ENCODE measurements at places on chromosomes 3 and 15.

DNA sequence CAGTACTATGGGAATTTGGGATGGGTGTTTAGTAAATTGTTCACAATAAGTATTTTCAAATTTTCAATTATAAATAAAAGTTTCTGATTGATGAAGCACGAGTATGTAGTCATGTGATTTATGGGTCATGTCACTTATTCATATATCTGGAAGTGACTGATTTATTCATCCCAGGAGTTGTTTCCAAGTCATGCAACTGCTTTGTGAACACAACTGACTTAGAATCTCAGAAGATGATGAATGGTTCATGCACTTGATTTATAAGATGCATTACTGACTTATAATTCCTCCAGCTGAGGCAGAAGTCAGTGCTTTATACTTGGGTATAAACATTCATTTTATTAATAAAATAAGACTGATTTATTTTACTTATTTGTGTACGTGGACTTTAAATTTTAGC, 137.8 kb upstream of the CBLB start:
- DNase-seq, result no peak

- DNase-seq, result no peak
Measured at GRCh38 chr15:78325092-78325843, 14.9 kb upstream of the CRABP1 start.

- DNase-seq, result no peak
Measured at GRCh38 chr15:67080900-67081431, 15.6 kb downstream of the SMAD3 start.

- no peak for DNase-seq
Measured at GRCh38 chr3:59429198-59429597, 379.4 kb upstream of the CFAP20DC start.

GRCh38 chr3:134035836-134036235, 6.1 kb upstream of the SLCO2A1 start:
- DNase-seq, result no peak

- no peak for DNase-seq
Measured at GRCh38 chr3:123313889-123314288, 112.1 kb downstream of the SEC22A start.

GRCh38 chr15:56786966-56787365, 53.7 kb upstream of the ZNF280D start:
- DNase-seq, result no peak

GRCh38 chr3:171564748-171565480, 104.7 kb upstream of the TNIK start:
- DNase-seq, result no peak

- no peak for DNase-seq
Measured at GRCh38 chr15:76577879-76578512, 241.4 kb downstream of the ISL2 start.

GRCh38 chr15:94582368-94582767, 351.0 kb downstream of the MCTP2 start:
- DNase-seq, result no peak

GRCh38 chr3:15121936-15122335, 23.0 kb upstream of the RBSN start:
- no peak for DNase-seq

DNA sequence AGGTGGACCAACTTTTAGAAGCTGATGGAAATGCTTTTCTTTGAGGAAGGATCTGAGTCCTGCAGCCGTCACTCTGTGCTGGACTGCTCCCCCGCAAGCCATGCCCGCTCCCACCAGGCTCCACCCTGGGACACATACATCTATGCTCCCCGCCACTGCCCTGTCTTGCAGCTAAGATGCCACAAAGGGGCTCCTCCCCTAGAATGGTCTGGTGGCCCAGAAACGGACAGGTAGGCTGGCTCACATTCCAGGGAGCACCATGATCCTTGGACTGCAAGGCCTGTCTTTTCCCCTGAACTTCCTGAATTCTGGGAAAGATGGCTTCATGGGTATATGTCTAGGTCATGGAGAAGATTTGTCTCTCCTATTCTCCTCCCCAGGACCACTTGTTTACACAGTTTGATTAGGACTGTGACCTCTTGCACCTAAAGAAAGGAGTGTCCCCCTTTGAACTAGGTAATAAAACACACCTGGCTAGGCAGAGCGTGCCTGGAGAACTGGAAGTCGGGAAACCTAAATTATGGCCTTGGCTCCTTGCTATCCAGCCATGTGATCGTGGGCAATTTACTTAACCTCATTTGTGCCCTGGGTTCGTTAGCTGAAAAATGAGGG, 220.9 kb upstream of the BHLHE40 start:
- DNase-seq, result no peak

GRCh38 chr15:39427705-39428104, 153.2 kb upstream of the THBS1 start:
- no peak for DNase-seq

- no peak for DNase-seq
Measured at GRCh38 chr3:143171141-143171980, 51.8 kb downstream of the CHST2 start.

DNA sequence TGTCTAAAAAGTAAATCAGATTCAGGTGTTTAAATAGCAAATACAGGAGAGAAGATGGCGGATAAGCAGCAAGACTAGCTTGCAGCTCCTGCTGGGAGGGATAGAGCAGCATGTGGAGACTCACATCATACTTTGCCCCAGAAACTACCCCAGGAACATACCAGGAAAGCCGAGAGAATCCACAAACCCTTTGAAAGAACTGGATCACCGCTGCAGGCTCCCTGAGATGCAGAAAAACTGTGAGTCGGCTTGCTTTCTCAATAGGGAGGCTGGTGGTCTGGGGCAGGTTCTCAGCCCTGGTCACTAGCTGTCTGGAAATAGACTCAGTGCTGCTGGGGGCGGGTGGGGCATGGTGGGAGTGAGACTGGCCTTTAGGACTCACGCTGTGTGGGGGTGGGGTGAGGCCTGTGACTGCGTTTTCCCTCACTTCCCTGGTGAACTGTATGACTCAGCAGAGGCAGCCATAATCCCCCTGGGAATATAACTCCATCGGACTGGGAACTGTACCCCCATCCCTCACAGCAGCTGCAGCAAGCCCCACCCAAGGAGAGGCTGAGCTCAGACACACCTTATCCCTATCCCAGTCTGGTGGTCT, 142.8 kb downstream of the CNTN6 start:
- DNase-seq, result no peak

- no peak for DNase-seq
Measured at GRCh38 chr3:55511895-55512570, 24.9 kb upstream of the WNT5A start.

DNA sequence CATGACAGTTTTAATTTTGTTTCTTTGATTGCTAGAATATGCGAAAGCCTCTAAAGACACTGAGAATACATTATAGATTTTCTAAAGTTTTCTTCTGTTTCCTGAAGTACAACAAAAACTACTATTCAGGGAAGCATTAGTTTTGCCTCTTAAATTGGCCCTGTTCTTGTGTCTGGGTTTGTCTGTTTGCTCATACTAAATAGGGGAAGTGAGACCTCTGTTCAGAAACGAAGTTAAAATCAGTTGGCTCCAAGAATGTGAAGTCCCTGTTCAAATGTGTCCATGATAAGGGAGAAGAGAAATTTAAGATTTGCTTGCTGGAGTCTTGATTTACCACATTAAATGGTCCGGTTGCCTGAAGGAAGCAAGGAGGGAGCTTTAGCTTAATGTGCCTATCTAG, 327.3 kb upstream of the GBE1 start:
- DNase-seq, result no peak

- no peak for DNase-seq
Measured at GRCh38 chr3:131995891-131996290, 38.9 kb downstream of the CPNE4 start.

DNA sequence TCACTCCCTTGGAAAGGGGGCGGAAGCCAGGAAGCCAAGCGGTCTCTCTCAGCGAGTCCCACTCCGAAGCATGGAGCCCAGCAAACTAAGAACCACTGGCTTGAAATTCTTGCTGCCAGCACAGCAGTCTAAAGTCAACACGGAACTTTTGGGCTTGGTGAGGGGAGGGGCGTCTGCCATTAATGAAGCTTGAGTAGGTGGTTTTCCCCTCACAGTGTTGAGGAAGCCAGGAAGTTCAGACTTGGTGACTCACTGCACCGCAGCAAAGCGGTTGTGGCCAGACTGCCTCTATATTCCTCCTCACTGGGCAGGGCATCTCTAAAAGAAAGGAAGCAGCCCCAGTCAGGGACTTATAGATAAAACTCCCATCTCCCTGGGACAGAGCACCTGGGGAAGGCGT, 665.4 kb upstream of the CBLB start:
- no peak for DNase-seq

DNA sequence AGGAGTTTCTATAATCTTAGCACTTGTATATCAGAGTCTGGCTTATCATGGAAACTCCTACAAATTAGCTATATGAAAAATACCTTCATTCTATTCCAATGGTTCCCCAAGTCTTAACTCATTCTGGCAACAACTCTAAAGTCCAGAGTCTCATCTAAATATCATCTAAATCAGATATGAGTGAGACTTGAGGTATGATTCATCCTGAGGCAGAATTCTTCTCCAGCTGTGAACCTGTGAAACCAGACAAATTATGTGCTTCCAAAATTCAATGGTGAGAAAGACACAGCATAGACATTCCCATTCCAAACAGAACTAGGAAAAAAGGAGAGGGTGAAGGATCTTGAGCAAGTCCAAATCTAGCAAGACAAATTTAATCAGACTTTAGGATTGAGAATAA, 138.8 kb downstream of the THRB start:
- no peak for DNase-seq

GRCh38 chr3:180934638-180935037, 22.2 kb downstream of the FXR1 start:
- no peak for DNase-seq

DNA sequence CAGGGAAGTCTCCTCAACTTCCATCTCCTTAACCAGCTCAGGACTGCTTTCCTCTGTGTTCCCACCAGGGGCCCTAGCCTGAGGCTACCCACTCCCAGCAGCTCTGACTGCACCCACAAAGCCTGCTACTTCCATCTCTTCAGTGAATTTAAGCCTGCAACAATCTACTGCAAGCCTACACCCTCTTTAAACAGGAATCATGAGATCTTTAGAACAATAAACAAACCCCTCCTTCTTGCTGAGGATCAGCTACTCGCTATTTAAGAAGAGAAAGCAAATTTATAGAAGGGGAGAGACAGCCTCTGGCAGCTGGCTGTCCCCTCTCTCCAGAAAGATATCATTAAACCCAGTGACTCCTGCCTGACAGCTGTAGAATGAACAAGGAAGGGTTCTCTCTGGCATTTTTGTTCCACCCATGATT, 51.9 kb downstream of the ARHGAP31 start:
- no peak for DNase-seq

DNA sequence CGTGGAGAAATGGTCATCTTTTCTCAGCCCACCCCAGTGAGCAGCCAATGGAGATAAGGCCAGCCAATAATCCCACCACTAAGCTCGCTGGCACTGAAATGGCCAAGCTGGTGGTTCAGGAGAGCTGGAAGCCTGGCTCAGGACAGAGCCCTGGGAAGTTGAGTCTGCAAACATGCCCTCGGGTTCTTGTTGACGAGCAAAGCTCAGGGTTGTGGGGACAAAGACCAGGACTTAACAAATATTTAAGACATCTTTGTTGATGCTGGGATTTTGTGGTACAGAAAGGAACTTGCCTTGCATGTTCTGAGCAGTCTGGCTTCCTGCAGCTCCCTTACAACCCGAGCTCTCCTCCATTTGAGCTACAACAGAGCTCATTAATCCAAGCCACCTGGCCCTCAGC, 4.4 kb downstream of the FAH start:
- no peak for DNase-seq

- no peak for DNase-seq
Measured at GRCh38 chr3:97662762-97663161, 101.8 kb upstream of the ARL6 start.

- DNase-seq, result no peak
Measured at GRCh38 chr15:64597477-64597822, 137.1 kb downstream of the ZNF609 start.

DNA sequence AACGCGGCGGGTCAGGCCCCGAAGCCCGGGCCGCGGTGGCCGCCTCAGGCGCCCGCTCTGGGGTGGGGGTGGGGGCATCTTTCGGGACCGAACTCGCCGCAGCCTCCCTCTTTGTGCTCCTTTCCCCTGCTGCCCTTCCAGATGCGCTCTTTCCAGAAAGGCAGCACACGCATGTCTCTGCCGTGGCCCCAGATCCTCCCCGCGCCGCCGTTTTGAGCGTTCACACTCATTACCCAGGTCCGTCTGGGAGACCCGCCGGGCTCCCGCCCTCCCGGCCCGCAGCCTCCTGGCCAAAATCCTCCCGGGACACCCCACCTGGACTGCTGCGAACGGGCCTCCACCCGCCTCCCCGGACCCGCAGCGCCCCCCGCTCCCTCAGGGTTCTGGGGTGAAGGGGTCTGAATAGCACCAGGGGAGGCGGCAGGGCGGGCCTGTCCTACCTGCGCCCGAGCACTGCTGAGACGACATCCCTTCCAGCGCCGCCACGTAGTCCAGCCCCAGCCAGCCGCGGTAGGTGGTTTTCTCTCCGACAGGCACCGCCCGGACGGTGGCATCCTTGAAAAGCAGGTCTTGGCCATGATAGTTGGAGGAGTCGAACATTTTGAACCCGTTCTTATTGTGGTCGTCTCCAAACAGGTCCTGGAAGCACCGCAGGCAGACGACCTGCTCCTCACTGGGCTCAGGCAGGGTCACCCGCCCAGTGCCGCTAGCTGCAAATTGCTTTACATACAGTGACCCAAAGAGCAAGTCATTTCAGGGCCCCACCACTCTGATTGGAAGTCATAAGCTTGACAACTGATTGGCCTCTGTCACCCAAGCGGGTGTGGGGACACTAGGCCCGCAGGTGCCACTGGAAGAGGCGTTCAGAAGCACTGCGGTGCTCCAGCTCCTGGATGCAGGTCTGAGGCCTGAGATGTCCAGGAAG, 25.9 kb downstream of the MELTF start:
- DNase-seq, result no peak

- DNase-seq, result no peak
Measured at GRCh38 chr3:195162033-195162669, 108.8 kb downstream of the XXYLT1 start.

GRCh38 chr3:99108508-99108907, 207.0 kb upstream of the DCBLD2 start:
- no peak for DNase-seq

DNA sequence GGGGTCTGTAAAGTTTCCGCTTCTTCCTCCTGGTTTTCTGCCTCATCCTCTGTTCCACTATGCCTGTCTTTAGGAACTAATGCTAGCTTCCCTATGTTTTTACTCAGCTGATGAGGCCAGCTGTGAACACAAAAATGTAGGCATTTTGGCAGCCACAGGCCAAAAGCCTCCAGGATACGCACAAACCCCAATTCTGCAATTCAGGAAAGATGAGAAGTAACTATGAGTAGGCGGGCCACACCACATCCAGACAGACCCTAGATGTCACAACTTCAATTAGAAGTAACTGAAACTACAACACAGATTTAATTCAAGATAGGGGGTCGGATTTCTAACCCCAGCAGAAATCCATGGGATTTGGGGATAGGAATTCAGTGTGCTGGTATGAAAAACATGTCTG, 11.9 kb downstream of the CA12 start:
- no peak for DNase-seq

DNA sequence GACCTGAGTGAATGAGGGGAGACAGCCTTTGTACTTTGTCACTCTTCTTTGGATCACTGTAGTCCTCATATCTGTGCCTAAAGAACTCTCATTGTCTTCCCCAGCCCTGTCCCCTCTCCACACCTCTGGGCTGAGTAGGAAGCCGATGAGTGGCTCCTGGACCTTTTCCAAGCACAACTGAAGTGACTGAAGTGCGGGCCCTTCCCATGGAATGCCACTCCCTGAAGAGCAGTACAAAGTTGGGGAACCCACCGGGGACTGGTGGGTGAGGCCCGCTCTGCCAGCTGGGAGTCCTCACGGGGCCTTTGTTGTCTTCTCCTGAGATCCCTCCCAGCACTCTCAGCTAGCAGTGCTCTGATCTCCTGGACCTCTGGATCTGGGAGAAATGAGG, 90.1 kb downstream of the AAGAB start:
- DNase-seq, result no peak
